ENCODE measurements at places on chromosomes 5 and 9. TPM values are rescaled to one million over a fixed set of nuclear protein-coding genes. Genes with fewer than 3 reads are reported as not detected.

The IQGAP2 gene
- total RNA-seq = 62.2 TPM

The GKAP1 gene
- 4.8 TPM for total RNA-seq

The ADRB2 gene
- total RNA-seq = 0.94 TPM

DNA sequence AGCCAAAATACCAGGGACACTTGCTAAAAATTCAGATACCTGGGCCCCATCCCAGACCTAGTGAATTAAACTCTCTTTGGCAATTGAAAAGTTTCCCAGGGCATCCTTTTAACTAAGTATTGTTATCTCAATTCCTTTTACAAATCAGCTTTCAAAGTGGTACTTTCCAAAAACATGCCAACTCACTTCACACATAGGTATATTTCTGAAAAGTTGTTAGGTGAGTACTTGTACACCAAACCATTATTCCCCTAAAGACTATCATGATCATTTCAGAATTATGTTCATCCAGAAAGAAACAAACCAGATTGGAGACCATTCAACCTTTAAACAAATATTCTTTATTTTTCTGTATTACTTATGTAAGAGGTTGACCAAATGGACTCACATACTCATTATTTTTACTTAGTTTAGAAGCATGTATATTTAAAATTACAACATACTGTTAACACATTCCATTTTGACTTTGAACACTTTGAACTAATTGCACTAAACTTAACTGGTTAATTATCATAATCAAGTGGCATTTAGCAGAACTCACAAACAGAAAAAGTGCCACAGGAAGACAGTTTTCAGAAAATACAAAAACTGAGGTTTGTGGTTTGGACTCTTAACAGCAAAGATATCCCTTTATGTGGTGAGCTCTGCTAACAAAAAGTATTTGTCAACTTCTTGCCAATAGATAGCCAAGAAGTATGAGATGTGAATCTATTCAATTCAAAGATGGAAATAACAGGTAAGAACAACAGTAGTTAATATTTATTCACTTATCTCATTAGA, 40.7 kb downstream of the KIAA0825 start:
- no peak overlapping the region for H3K4me3 ChIP-seq
- H3K4me1 ChIP-seq = no peaks in the 10 kb centered on the region
- H3K27ac ChIP-seq = no peak overlapping the region
- H3K36me3 ChIP-seq = no peaks in the 10 kb centered on the region
- H3K27me3 ChIP-seq = no peaks in the 10 kb centered on the region
- no peak for DNase-seq

DNA sequence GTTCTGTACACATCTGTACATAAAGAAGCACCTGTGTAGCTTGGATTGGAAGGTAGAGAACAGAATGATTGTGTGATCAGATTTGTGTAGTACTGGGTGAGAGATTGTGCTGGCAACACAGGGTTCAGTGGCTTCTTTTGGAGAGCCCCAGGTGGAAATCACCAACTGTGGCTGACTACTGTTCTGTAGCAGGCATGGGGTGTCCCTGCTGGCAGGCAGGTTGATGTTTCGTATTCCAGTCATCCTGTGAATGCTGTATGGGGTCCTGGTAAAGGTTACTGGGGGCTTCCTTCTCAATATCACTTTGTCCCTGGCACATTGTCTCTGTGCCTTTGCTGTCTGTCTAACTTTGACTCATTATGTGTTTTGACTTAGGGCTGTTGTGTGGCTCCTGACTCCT, 5.3 kb downstream of the ASPN start:
- no peak for DNase-seq
- H3K4me1 ChIP-seq = no peaks in the 10 kb centered on the region
- H3K4me3 ChIP-seq = no peak overlapping the region
- H3K27ac ChIP-seq = no peak overlapping the region

The IGFBPL1 gene
- 0.82 TPM for total RNA-seq

DNA sequence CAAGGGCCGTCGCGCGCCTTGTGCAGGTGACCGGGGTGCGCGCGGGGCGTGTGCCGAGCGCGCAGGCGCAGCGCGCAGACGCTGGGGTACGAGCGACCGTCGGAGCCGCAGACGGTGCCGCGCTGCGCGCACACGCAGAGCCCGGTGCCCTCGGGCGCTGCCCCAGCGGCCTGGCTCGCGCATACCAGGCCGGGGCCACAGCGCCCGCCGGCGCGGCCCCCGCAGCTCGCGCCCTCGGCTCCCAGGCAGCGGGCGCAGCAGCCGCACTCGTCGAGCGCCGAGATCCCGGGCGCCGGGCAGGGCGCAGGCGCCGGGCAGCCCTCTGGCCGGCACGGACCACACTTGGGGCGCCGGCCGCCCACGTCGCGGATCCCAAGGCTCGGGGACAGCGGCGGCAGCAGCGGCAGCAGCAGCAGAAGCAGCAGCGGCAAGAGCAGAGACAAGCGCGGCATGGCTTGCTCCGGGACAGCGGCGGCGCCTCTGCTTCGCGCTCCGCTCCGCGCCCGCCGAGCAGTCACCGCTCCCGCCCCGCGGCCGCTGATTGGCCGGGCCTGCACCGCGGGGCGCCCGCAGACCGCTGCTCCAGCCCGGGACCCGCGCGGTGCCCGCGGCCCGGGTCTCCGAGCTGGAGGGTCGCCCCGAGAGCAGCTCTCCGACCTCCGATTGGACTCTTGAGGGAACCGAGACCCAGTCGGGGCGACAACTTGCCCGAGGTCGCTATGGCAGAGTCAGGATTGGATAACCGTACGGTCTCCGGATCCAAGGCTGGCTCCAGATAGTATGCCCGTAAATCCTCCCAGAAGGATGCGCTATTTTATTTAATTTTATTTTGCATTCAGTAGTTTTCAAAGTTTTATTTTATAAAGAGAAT, at the start of gene IGFBPL1:
TSS of gene IGFBPL1 (minus strand) at position 482 of the 871 bp plus-strand sequence. CDS start at position 452, 30 bp downstream.
- peak within 1 kb of the TSS; percentile 23 for H3K4me3 ChIP-seq
- H3K4me1 ChIP-seq = no peaks in the 10 kb centered on the region
- DNase-seq = no peak
- H3K27me3 ChIP-seq = peaks cover 13% of the 10 kb centered on the region
- H3K27ac ChIP-seq = no peak within 1 kb of the TSS
- H3K36me3 ChIP-seq = no peaks in the 10 kb centered on the region

The ABO gene
- total RNA-seq = 77.7 TPM

DNA sequence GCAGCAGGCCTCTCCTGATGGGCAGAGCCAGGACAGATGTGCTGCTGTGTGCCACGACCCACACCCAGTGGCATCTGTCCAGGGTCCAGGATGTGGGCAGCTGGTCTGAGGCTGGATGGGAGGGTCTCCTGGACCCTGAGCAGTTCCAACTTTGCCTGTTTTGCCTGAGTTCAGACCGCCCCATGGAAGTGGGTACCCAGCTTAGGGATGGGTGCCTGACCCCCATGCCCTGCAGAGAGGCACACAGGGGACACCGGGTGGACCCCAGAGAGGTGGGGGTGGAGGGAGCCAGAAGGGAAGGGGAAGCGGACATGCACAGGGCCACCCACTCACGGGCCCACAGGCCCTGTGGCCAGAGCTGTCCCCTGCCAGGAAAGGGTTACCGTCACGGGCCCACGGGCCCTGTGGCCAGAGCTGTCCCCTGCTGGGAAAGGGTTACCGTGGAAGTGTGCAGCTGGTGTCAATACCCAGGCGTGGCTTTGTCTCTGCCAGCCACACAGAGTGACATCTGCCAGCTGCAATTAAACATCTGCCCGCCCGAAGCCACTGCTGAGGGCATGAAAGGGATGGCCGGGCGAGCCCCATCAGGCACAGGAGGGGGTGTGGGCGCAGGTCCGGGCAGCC, 50.0 kb downstream of the NACC2 start:
- DNase-seq = no peak
- no peaks in the 10 kb centered on the region for H3K4me1 ChIP-seq
- H3K27ac ChIP-seq = no peak overlapping the region
- H3K4me3 ChIP-seq = no peak overlapping the region
- no peaks in the 10 kb centered on the region for H3K36me3 ChIP-seq
- no peaks in the 10 kb centered on the region for H3K27me3 ChIP-seq

The ZFP37 gene
- 0.64 TPM for total RNA-seq

- no peak overlapping the region for H3K27ac ChIP-seq
- H3K4me3 ChIP-seq = no peak overlapping the region
- no peaks in the 10 kb centered on the region for H3K4me1 ChIP-seq
- H3K27me3 ChIP-seq = no peaks in the 10 kb centered on the region
- no peak for DNase-seq
These were observed 216.0 kb downstream of the GABRG2 start for GRCh38 chr5:162283609-162284008.

GRCh38 chr9:114059047-114059803, 18.9 kb downstream of the AMBP start:
- H3K4me3 ChIP-seq = no peak overlapping the region
- H3K27ac ChIP-seq = no peak overlapping the region

- H3K4me1 ChIP-seq = no peaks in the 10 kb centered on the region
- no peak overlapping the region for H3K4me3 ChIP-seq
- H3K36me3 ChIP-seq = no peaks in the 10 kb centered on the region
These were observed 163.4 kb downstream of the ICE1 start for GRCh38 chr5:5585751-5586341.

GRCh38 chr5:717143-717542, 24.0 kb upstream of the TPPP start:
- no peaks in the 10 kb centered on the region for H3K27me3 ChIP-seq
- H3K36me3 ChIP-seq = no peaks in the 10 kb centered on the region
- H3K27ac ChIP-seq = no peak overlapping the region
- H3K4me3 ChIP-seq = no peak overlapping the region

The CENPK gene
- total RNA-seq = 10.4 TPM

DNA sequence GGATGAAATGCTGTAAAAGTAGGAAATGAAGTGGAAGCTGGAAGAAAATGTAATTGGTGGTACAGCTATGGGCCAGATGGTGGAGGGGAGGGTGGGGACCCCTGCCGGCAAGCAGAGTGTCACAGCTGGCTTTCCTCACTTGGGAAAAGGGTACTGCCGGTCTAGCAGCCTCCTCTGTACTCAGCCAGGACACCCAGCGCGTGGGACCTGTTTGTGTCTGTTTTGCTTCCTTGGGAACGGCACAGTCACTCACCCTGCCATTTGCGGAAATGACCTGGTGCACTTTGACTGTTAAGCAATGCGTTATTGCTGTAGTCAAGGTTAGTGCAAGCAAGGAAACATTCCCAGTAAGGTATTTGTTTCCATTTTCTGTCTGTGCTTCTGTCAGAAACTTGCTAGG, 10.1 kb downstream of the TMEM252 start:
- peak; percentile 85 for DNase-seq
- peak overlapping the region; percentile 42 for H3K27ac ChIP-seq
- no peaks in the 10 kb centered on the region for H3K4me1 ChIP-seq
- no peaks in the 10 kb centered on the region for H3K36me3 ChIP-seq

DNA sequence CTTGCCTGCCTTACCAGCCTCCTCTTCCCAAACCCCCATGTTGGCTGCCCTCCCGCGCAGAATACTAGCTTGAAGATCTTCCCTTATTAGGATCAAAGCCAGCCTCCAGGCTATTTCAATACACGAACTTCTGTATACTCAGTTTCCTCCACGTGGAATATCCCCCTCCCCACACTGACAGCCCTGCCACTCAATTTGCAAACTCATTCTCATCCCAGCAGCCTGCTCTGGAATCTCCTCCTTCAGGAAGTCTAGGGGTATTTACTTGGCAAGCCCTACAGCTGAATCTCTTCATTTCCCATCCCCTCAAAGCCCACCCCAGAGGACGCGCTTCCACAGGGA, 157.0 kb upstream of the SMIM23 start:
- no peaks in the 10 kb centered on the region for H3K4me1 ChIP-seq
- no peak for DNase-seq
- H3K27ac ChIP-seq = no peak overlapping the region
- H3K27me3 ChIP-seq = no peaks in the 10 kb centered on the region

DNA sequence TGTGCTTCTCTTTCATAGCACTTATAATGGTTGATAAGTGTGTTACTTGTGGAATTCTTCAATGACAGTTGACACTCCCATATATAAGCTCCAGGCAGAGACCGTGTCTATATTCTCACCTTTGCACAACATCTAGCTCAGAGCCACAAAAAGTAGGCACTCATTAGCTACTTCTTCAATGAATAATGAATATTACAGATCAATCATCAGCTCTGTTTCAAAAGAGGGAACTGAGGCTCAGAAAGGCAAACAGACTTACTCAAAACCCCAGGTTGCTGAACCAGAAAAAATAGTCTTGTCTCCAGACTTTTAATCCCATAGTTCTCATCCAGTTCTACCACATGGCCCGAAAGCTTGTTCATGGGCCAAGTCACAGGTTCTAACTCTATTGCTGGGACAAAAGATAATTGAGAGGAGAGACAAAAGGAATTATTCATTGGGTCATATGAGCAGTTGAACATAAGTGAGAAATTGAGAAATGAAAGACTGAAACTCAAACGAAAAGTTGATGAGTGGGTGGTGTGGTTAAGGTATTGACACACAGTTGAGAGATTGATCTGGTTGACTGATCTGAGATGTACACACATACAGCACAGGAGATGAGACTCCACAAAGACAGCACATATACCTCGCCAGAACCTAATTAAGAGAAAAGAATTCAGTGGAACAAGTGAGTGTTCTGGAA, 381.6 kb downstream of the EFNA5 start:
- H3K27me3 ChIP-seq = no peaks in the 10 kb centered on the region
- no peak overlapping the region for H3K4me3 ChIP-seq
- H3K27ac ChIP-seq = no peak overlapping the region
- DNase-seq = no peak
- no peaks in the 10 kb centered on the region for H3K4me1 ChIP-seq
- H3K36me3 ChIP-seq = no peaks in the 10 kb centered on the region

GRCh38 chr5:56072863-56073766, 78.4 kb upstream of the IL6ST start:
- H3K36me3 ChIP-seq = no peaks in the 10 kb centered on the region
- no peaks in the 10 kb centered on the region for H3K4me1 ChIP-seq
- no peaks in the 10 kb centered on the region for H3K27me3 ChIP-seq
- no peak for DNase-seq
- H3K4me3 ChIP-seq = no peak overlapping the region
- no peak overlapping the region for H3K27ac ChIP-seq

The SPATA31C1 gene
- total RNA-seq = not detected

The ADGRD2 gene
- not detected for total RNA-seq

- H3K4me3 ChIP-seq = no peak overlapping the region
These were observed 98.4 kb downstream of the FNBP1 start for GRCh38 chr9:129944506-129945116.

GRCh38 chr9:121711281-121711680, 59.8 kb downstream of the DAB2IP start:
- peak overlapping the region; percentile 15 for H3K27ac ChIP-seq
- no peaks in the 10 kb centered on the region for H3K27me3 ChIP-seq

DNA sequence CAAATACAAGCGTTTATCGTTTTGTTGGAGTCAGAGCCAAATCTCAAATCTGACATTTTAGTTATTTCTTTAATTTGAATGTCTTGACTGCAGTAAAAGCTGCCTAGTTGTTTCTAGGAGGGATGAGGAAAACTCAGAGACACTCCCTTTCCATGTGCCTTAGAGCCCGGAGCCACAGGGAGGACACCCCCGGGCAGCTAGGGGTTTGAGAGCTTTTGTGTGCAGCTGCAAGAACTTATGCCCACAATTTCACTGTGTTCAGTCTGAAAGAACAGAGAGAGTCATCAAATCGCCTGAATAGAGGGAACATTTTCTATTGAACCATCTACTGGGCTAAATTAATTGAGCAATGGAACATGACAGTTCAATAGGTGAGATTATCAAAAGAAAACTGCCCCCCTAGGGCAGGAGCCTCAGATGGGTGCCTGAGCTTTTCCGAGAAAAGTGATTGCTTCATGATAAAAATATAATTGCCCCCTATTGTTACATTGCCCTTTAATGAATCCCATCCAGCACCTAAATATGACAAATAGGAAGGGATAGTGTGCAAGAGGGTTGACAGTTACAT, 709.3 kb upstream of the RGMB start:
- no peak overlapping the region for H3K4me3 ChIP-seq
- DNase-seq = no peak
- no peaks in the 10 kb centered on the region for H3K27me3 ChIP-seq

The NUDT2 gene
- 28.4 TPM for total RNA-seq
